NCI-H1092 treated with DMSO at 0.1 percent for 48 hours (cell line): ENCODE measurements at places on chromosomes 1 and 21.

DNA sequence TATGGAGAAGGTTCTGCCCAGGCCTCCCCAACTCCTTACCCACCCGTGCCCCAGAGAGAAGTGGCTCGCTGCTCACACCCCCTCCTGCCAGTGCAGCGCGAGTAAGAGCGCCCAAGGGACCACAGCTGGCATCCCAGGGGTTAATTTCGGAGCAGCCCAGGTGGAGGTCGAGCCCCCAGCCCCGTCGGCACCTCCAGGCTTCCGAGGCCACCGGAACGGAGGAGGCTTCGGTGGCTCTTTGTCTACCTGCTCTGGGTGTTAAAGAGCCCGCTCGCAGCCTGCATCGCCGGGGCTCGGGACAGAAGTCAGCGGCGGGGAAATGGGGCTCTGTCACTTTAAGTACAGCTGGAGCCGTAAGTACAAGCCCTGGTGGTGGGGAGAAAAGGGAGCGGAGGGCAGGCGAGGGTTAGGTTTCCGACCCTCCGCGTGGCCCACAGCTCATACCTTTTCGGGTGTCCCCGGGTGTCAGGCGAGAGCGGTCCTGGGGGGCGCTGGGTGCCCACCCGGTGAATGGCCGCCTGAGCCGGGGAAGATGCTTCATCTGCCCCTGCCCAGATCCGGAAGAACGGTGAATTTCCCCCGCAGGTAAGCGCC is 89.4 kb upstream of the IPO9 start:
- peak; percentile 72 for DNase-seq

GRCh38 chr1:78375996-78376395 is 114.8 kb upstream of the PTGFR start:
- no peak for DNase-seq

DNA sequence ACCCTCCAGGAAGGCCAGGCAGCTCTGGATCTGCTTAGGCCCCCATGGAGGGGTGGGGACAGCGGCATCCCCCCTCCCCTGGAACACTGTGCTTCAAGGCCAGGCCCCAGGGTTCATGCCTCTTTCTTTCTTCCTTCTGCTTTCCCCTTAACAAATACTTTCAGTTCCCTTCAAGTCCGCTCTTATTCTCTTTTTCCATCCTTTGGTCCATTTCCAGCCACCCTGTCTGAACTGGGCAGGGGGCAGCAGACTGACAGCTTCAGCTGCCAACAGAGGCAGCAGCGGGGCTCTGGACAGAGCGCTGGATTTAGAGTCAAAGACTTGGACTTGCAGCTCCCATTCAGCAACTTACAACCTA is 1.1 kb upstream of the CD244 start:
- DNase-seq = no peak

- no peak for DNase-seq
Measured at GRCh38 chr1:11764115-11764514, 2.1 kb downstream of the C1orf167 start.

GRCh38 chr1:222523852-222524251 is 24.1 kb downstream of the HHIPL2 start:
- DNase-seq = no peak

DNA sequence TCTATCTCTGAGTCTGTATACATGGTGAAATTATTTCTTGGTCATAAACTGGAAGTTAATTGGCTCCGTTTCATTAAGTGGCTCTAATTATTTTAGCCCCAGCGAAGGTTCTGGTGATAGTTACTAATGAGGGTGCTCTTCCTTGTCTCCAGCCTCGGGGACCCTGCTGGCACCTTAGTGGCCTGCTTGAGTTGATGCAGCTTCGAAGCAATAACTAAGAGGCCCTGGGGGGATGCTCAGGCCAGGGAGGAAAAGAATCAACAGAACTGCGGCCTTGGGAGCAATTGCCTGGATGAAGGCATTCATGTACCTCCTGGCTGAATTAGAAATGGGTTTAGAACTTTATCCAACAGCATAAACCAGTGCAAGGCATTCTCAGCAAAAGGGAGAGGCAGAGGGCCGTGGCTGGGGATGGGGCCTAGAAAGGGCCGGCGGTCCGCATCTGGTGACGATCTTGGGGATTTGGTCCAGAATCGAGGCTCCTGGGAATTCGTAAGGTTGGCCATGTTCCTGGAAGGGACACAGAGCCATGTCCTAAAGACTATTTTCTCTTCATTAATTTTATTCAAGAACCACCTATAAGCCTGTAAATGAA is 100.0 kb upstream of the AJAP1 start:
- DNase-seq = no peak

GRCh38 chr1:29878501-29878900 is 642.2 kb downstream of the PTPRU start:
- DNase-seq = peak; percentile 71

GRCh38 chr1:161727256-161727924 is 6.0 kb downstream of the FCRLB start:
- DNase-seq = no peak

- peak; percentile 3 for DNase-seq
Measured at GRCh38 chr1:95207223-95207935, 26.6 kb upstream of the RWDD3 start.

GRCh38 chr1:151546011-151546925 is 6.2 kb downstream of the TUFT1 start:
- no peak for DNase-seq

GRCh38 chr1:5225707-5226704 is 571.6 kb downstream of the AJAP1 start:
- no peak for DNase-seq

DNA sequence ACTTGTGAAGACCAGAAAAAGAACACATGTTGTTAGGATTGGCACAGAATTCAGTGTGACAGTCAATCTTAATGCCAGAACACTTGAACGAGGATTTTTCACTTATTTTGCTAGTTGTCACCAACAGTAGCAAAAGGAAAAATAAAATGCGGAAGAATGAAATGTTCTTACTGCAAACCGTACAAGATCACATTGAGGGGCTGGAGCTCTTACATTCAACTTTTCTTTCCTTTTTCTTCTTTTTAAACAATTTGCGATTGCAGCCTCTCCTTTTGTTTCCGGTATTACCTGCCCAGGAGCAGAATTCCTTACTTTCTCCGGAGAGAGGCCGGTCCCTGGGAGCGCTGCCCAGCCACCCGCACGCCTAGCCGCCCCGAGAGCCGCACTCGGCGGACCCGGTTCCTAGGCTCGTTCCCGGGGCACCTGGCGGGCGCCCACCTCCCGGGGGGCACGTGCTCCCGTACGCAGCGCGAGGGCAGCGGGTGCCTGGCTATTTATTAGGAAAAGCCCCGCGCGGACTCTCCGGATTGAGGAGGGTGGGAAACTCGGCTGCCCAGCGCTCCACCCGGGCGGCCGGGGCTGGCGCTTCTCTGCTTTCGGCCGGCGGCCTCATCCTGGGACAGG is 1.2 kb upstream of the CAMTA1 start:
- peak; percentile 37 for DNase-seq

- no peak for DNase-seq
Measured at GRCh38 chr1:33142483-33143064, 39.3 kb downstream of the TRIM62 start.

- DNase-seq = peak; percentile 85
Measured at GRCh38 chr1:223652436-223652941, 13.0 kb downstream of the CAPN8 start.

DNA sequence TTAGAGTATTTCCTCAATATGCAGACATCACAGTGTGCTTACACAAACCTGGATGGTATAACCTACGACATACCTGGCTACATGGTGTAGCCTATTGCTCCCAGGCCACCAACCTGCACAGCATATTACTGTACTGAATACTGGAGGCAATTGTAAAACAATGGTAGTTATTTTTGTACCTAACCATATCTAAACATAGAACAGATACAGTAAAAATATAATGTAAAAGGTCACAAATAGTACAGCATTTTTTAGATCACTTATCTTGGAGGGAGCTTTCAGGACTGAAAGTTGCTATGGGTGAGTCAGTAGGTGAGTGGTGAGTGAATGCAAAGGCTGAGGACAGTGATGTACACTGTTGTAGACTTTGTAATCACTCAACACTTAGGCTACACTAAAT is 492.3 kb downstream of the MRPL39 start:
- no peak for DNase-seq

GRCh38 chr1:103937763-103938357 is 188.2 kb downstream of the AMY1C start:
- no peak for DNase-seq

- DNase-seq = no peak
Measured at GRCh38 chr1:199018471-199019135, 379.8 kb downstream of the PTPRC start.

GRCh38 chr1:3611170-3612019 is at the start of gene MEGF6:
MEGF6 (minus strand) TSS chr1:3611508; CDS start chr1:3611268, 240 bp downstream.
- peak; percentile 17 for DNase-seq

DNA sequence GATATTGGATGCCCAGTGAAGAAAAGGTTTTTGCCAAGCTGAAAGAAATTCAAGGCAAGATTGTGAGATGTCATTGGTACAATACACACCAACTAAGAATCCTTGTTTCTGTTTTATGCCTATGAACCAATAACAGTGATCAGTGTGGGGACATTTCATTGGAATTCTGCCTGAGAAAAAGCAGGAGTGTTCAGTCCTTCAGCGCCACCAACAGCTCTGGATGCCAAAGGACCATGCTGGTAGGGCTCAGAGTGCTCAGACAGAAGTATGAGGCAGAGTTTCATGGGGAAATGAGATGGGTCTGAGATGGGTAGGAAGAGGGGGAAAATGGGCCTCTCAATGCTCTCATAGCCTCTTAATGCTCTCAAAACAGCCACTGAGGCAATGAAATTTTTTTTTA is 56.5 kb downstream of the GABPA start:
- DNase-seq = no peak

DNA sequence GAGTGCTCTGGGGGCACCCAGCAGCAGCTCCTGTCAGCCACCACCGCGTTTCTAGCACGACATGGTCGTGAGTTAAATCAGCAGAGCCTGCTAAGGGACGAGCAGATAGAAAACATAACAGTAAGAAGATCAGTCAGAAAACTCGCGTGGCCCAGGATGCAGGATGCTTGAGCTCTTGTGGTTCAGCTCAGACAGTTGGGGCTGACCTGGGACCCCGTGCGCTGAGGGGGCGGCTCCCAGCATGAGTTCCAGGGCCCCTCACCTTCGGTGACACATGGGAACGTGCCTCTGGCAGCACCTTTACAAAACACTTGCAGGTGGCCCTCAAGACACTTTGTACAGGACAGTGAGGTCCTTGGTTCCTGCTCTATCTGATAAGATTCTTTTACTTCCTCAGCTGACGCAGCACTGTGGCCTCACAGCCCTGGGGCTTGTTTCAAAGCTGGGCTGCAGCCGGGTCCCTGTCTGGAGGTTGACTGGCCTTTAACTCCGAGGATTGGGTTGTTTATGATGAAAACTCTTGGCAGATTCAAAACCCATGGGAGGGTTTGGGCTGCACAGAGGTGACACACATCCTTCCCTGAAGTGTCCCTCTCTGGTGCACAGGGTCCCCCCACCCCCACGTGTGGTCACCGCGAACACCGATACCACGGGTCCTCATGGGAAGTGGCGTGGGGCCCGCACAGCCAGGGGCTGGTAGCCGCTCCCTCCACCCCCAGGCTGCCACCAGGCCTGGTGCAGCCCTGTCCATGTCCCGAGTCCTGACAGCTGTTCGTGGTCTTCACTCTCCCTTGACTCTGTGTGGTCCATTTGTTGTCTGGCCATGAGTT is 65.3 kb upstream of the COL6A1 start:
- DNase-seq = no peak

GRCh38 chr1:84174051-84174556 is 30.0 kb downstream of the PRKACB start:
- DNase-seq = no peak

DNA sequence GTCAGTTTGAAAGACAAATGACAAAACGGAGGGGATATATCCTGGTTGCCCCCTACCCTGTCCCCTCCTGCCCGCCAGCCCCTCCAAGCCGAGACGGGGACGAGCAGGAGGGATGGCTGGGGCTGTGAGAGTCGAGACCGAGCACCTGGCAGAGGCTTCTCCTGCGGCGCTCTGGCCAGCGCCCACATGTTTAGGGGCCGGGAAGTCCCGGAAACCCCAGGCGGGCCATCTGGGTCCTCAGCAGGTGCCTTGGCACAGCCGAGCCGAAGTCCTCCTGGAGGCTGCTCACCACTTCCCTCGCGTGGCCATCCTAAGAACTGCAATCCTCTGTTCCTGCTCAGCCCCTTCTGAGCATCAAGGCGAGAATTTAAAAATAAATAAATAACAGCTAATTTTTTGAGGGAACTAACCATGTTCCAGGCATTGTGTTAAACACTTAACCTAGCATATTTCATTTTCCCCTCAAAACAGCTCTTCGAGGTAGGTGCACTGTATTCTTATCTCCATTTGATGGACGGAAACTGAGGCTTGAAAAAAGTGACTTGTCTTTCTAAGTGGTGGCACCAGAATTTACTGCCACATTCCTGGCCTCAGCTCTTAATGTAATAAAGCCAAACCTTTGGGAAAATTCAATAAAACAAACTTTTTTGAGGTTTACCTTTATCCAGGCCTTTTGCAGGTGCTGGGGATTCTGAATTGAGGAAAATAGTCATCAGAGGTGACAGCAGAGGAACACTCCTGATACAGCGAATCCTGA is 3.5 kb upstream of the RIMS3 start:
- peak; percentile 89 for DNase-seq

- DNase-seq = no peak
Measured at GRCh38 chr1:186753241-186753640, 73.0 kb upstream of the PTGS2 start.

GRCh38 chr1:96997717-96998116 is 276.1 kb downstream of the PTBP2 start:
- no peak for DNase-seq

DNA sequence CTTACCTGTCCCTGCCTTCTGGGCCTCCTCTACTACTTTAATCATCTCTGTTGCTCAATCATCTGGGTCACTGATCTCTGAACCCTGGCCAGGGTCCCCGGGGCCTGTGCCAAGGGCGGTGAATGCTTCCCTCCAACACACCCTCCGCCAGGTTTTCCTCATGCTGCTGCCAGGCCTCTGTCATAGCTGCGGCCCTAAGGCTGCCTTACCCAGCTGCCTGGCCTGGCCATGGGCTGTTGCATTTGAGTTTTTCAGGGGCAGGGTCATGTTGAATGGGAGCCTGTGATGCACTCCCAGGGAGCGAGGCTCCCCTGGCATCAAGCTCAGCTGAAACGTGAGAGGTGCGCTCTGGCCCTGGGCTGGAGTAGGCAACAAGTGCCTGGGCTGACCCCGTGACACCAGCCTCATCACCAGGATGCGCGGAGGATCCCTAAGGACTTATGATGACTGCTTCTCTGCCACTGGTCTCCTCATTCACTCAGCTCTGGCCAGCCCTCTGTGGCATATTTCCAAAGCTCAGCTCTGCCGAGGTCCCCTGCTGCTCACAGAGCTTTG is 7.6 kb downstream of the EDN2 start:
- peak; percentile 33 for DNase-seq

GRCh38 chr1:94738371-94738770 is 81.8 kb upstream of the SLC44A3 start:
- no peak for DNase-seq

- peak; percentile 32 for DNase-seq
Measured at GRCh38 chr1:17581389-17582123, 42.1 kb downstream of the ARHGEF10L start.

DNA sequence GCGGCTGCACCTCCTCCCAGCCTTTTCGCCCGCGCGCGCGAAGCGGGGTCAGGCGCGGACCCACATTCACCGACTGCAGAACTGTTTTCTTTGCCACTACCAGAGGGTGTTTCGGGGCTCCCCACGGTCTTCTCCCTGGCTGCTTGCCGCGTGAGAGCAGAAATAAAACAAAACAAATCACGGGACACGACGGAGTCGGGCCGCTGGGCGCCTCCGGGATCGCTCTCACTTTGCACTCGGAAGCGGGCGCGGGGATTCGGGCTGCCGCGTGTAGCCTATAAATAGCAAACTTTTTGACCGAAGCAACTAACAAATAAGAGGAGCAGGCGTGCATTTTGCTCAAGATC is 412.3 kb upstream of the ESRRG start:
- peak; percentile 75 for DNase-seq
